ENCODE measurements at places on chromosomes 4 and X.

DNA sequence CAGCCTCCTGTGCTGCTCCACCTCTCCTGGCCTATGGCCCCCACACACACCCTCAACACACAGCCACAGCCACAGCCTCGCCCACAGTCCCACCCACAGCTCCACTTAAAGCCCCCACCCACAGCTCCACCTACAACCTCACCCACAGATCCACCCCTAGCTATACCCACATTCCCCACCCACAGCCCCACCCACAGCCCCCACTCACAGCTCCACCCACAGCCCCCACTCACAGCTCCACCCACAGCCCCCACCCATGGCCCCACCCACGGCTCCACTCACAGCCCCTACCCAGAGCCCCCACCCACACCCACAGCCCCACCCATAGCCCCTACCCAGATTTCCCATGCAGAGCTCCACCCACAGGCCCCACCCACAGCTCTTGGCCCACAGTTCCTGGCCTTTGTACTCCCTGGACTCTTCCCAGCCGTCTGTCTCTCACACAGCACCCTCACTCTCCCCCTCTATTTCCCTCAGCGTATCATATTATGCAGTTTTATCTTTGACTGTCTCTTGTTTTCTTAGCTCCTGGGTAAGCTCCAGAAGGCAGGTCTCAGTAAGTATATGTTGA is 322.5 kb downstream of the EVC2 start:
- no peak for DNase-seq

DNA sequence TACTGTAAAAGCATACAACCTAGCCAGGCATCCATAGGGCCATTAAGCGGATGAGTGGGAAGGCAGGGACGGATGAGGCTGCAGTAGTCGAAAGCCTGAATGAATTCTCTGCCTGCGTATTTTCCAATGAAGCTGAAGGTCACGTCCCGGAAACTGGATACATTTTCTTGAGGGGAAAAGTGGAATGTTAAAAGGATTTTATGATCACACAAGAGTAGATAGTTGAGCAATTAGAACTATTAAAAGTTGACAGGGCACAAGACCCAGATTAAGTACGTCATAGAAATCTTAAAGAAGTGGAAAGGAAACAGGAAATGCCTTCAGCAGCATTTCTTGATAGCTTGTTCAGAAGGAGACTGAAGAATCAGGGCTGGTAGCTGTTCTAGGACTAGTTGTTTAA is 98.3 kb upstream of the CXXC4 start:
- no peak for DNase-seq

DNA sequence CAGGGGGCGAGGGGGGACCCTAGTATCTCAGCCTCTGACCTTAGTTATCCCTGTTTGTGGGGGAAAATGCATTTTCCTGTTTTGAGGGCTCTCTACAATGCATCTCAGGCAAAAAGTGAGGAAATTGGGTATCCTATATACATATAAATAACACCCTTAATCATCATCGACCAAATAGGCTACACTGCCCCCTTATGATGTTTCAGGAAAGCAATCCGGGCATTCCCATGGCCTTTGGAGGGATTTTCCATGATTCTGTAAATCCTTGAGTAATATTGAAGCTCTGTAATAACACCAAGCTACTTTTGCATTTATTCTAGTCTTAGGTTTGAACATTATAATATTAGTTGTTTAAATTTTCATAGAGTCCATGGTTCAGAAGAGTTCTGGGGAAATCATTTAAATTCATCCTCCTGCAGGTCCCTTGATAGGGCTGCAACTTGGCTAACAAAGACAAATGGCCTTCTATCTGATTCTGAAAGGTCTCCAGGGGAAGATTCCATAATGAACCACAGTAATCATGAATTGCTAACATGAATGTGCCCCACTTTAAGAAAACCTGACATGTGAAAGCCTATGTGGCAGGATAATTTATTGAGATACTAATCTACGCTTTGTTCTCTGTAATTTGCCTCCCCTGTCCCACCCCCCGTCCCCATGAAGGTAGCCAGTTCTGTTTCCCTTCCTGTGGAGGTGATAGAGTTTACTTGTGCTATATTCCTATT is 91.5 kb upstream of the SCOC start:
- peak; percentile 22 for DNase-seq

GRCh38 chrX:16797358-16797757 is 11.1 kb downstream of the TXLNG start:
- DNase-seq, result no peak

GRCh38 chr4:38946919-38947318 is 79.3 kb downstream of the FAM114A1 start:
- no peak for DNase-seq

DNA sequence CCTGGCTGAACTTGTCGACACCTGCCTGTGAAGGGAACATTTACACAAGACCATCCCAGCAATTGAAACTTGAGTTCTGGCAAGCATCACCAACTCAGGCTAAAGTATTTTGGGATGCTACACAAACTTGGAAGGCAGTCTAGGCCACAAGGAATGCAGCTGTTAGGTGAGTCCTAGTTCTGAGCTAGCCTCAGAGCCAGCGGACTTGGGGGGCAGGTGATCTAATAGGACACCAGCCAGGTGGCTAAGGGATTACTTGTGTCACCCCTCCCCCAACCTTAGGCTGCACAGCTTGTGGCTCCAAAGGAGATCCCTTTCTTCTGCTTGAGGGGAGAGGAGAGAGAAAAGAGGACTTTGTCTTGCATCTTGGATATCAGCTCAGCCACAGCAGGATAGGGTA is 62.3 kb upstream of the DKK2 start:
- DNase-seq, result no peak

- DNase-seq, result no peak
These were observed 255.4 kb upstream of the TTC29 start for GRCh38 chr4:147201016-147201415.

- DNase-seq, result no peak
These were observed 32.8 kb upstream of the NOCT start for GRCh38 chr4:138982754-138983153.

GRCh38 chr4:71445811-71446210 is 107.0 kb downstream of the SLC4A4 start:
- no peak for DNase-seq

GRCh38 chrX:147476008-147476407 is 435.7 kb upstream of the FMR1 start:
- peak; percentile 1 for DNase-seq

DNA sequence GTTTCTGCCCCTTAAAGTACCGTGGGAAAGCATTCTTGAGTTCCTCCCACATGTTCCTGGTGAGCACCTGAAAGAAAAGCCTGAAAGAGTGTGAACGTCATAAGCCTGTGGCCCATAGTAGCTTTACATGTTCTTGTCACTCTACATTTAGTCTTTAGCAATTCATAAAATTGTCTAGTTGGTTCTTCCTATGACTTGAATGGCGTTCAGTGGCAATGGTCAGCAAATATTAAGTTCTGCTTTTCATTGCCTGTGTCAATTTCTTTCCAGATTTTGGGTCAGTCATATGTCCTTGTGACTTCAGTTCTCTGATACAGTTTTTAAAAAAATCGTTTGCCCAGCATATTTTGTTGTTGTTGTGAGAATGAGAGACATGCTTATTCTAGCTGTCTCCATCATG is 650.0 kb upstream of the BOD1L1 start:
- no peak for DNase-seq

DNA sequence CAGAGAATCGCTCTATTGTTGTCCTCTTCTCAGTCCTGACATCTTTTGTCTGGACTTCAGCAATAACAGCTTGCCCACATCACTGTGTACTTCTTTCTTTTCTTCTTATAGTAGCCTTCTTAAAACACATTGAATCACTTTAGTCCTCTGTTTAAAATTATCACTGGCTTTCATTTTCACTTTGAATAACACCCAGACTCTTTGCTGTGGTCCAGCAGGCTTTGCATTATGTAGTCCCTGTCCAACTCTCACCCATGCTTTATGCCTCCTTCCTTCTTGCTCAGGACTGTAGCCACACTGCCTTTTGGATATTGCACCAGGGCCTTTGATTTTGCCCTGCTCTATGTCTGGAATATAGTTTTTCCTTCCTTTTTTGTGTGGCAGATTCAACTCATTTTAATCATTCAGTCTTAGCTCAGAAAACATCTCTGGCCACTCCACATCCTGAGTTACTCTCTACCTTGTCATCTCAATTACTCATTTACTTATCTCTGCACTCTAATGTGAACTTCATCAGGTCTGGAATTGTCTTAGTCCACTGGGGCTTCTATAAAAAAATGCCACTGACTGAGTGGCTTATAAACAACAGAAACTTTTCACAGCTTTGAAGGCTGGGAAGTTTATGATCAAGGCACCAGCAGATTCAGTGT is 168.2 kb downstream of the C4orf33 start:
- no peak for DNase-seq

- peak; percentile 45 for DNase-seq
These were observed 9.0 kb upstream of the SLC25A14 start for GRCh38 chrX:130330706-130331105.

DNA sequence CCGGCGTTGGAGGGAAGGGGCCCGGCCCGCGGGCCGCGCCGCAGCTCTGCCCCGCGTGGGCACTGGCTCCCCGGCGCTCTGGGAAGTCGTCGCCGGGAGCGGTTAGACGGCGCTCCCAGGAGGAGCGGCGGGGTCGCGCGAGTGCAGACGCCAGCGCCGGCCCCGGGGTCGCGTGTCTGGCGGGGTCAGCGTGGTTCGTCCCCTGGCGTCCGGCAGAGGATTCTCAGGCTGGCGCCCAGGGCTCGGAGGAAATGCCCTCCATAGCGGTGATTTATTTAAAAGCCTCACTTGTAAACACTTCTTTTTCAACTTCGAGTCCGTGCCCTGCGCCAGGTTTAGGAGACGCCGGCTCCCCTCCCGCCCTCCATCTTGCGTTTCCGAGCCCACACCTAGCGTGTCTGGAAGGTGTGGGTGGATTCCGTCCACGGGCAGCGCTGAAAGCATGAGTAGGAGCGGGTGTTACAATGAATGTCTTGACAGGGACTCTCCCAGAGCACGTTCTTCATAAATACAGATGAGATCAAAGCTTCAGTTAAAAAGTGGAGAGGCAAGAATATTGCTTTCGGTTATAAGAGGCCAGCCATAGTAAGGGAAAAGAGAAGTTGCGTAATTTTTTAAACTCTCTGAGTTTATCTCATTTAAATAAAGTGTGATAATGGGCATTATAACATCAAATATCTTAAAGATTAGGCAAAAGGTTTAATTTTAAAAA is 692 bp downstream of the FAM241A start:
- DNase-seq, result peak; percentile 15

DNA sequence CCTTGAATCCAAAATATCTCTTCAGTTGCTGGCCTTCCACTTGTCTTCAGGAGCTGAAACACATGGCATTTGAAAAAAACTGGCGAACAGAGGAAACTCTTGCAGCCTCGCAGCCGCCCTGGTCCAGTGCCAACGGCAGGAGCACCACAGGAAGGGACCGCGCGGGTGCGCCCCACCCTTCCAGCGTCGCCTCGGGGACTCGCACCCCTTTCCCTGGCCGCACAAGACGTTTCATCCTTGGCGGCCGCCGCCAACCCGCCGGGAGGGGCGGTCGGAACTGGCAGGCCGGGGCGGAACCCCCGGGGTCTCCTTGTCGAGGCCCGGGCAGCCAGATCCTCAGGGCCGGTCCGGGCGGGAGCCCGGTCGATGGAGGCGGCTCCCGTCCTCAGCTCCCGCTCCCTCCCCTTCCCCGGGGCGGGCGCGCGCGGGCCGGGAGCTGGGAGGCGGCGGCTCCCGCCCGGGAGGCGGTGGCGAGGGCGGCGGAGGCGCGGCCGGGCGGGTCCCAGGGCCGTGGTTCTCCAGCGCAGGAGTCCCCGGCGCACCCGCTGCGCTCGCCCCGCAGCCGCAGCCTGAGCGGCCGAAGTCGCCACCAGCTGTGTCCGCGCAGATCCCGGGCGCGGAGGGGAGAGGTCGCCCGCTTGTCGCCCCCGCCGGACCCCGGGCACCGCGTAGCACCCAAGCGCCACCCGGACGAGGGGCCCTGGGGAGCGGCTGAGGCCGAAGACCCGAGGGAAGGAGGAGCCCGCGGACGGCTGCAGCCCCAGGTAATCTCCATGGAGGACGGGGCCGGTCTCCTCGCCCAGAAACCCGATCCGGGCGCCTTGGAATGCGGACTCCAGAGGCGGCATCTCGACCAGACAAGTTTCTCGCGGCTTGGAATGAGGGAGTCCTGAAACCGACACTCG is 886 bp upstream of the NDST3 start:
- peak; percentile 2 for DNase-seq

DNA sequence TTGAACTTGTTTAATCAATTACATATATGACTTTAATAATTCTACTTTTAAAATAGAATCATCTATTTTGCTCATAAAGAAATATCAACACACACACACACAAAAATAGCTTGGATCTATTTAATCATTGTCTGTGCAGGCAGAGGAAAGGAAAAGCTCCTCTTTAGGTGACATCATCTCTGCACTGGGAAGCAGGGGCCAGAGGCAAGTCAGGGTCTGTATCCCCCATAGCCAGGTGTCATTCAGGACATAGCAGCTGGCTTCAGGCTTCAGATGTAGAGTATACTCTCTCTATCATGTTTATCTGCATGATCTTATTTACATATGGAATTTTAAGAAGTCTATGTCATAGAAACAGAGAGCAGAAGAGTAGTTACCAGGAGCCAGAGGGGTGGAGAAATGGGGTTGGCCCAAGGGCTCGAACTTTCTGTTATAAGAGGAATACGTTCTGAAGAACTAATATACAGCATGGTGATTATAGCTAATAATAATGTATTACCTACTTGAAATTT is 110.4 kb upstream of the LDB2 start:
- DNase-seq, result no peak

DNA sequence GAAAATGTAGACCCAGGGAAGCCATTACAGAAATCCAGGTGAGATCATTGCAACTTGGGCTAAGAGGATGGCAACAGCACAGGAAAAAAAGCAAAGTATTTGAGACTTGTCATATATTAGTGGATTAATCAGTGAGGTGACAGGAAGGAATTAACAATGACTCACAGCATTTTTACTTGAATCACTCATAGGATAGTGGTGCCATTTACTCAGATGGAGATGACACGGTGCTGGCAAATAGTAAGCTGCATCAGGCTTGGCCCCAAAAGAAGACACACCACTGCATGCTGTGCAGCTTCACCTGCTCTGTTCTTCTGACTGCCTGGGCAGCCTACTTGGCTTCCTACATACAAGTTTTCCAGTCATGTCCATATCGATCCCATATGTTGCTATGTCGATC is 144.8 kb downstream of the FRYL start:
- DNase-seq, result peak; percentile 30

DNA sequence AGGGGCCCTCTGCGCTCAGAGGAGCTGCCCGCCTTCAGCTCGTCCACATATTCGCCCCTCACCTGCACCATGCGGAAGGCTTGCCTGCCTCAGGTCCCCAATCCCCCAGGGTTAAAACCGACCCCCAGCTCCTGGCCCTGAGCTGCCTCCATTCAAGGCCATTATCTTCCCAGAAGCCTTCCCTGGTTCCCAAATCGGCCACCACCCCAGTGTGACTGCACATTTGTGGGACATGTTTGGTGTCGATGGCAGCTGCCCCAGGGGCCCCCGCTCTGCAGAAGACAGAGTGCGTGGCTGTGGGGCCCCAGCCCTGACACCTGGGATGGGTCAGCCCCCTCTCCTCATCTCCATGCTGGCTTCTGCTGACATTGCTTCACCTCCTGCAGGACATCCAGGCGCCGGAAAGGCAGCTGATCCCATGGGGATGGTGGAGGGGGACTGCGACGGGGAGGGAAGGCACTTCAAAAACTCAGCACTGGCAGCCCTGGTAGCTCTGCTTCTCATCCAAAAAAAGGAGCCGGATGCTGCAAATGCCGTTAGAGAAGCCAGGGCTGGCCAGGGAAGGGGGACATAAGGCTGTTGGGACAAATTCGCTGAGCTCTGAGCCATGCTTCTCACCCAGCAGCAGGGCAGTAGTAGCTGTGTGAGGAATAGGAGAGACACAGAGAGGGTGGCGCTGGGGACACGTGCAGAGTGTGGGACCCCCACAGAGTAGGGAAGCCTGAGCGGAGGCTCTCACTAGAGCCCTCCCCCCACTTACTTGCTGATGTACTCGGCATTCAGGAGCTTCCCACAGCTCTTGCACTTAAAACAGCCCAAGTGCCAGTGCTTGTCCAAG is 78.5 kb downstream of the ABLIM2 start:
- DNase-seq, result no peak
